ENCODE measurements at places on chromosomes 13 and 19. TPM values are rescaled to one million over a fixed set of nuclear protein-coding genes. Genes with fewer than 3 reads are reported as not detected.

B9D2 gene
- 2.0 TPM for total RNA-seq

ODAD3 gene
- total RNA-seq, result 0.20 TPM

C1QTNF9 gene
- 0.18 TPM for total RNA-seq

TRAPPC5 gene
- 26.7 TPM for total RNA-seq

RASL11A gene
- total RNA-seq, result 1.5 TPM

GRCh38 chr19:49194408-49194807 lies 36.8 kb downstream of the TRPM4 start:
- H3K36me3 ChIP-seq, result no peaks in the 10 kb centered on the region
- no peak for DNase-seq
- no peak overlapping the region for H3K4me3 ChIP-seq
- no peaks in the 10 kb centered on the region for H3K4me1 ChIP-seq
- no peaks in the 10 kb centered on the region for H3K27me3 ChIP-seq

- H3K36me3 ChIP-seq, result no peaks in the 10 kb centered on the region
- H3K4me1 ChIP-seq, result no peaks in the 10 kb centered on the region
- DNase-seq, result no peak
Observed at GRCh38 chr19:2255112-2255845, 938 bp downstream of the JSRP1 start.

DNA sequence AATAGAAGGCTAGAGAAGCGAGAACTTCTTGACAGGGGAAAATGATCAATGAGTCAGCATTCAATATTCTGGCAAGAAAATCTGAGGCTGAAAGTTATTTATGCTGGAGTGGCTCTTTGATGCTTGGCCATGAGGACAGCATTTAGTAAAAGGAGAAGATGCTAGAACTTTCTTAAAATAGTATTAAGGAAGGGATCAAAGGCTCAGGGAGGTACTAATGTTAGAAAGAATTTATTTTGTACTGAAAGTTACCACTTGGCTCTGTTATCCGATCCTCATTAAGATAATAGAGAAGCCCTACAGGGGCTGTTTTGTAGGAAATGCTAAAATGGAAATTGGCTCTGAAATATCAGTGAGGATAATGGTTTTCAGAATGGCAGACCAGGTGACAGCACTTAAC lies 1774.6 kb upstream of the PCDH20 start:
- no peak for DNase-seq
- H3K27me3 ChIP-seq, result no peaks in the 10 kb centered on the region
- no peaks in the 10 kb centered on the region for H3K4me1 ChIP-seq

DNA sequence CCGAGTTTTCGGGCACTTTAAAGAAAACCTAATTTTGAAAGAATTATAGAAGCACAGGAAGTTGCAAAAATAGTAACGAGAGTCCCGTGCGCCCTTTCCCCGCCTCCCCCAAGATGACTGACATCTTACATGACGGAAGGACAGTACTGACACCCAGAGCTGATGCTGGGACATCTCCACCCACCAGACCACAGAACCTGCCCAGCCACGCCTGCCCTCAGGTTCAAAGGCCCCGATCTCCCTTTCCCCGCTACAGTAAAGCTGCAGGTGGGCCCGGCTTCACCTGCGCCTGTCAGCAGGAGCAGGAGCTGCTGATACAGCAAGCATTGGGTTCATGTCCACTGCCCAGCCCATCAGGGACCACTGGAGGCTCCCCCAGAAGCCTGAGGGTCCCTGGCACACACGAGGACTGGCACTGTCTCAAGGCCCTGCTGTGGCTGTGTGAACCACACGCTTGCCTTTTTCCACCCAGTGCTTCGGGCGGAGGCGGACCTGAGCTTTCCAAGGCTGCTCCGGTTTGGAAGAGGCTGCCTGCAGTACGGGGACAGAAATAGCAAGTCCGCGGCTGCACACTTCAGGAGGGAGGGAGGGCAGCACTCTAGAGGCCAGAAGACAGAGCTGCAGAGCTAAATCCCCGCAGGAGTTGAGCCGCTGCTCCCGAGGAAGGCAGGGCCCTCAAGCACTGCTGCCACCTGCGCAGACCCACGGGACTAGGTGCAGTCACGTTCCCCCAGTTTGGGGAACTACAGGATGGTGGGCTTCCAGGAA lies 8.7 kb downstream of the MAP2K2 start:
- DNase-seq, result no peak
- H3K27me3 ChIP-seq, result no peaks in the 10 kb centered on the region
- H3K36me3 ChIP-seq, result peaks cover 6% of the 10 kb centered on the region
- H3K4me1 ChIP-seq, result no peaks in the 10 kb centered on the region
- no peak overlapping the region for H3K4me3 ChIP-seq

DNA sequence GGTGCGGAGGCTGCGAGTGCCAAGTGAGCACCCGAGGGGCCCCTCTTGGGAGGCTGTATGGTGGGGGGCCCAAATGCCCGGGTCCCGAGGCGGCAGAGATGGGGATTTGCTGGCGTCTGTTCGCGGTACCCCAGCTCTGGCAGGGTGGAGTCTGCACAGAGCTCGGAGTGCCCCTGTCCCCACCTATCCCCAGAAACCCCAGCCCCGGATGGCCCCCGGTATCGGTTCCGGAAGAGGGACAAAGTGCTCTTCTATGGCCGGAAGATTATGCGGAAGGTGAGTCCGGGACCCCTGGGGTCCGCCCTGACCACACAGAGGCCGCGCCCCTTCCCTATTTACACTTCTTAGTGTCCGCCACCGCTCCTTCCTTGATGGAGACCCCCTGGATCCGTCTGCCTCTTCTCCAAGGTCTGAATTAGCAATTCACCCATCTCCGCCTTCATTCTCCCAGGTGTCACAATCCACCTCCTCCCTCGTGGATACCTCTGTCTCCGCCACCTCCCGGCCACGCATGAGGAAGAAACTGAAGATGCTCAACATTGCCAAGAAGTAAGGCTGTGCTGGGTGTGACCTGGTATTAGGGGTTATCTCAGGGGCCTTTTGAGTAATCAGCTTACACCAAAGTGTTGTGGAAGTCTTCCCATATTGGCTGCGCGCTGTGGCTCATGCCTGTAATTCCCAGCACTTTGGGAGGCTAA lies 630 bp downstream of the PNPLA6 start:
- H3K36me3 ChIP-seq, result peaks cover 12% of the 10 kb centered on the region
- no peaks in the 10 kb centered on the region for H3K4me1 ChIP-seq
- no peaks in the 10 kb centered on the region for H3K27me3 ChIP-seq
- peak; percentile 52 for DNase-seq

DNA sequence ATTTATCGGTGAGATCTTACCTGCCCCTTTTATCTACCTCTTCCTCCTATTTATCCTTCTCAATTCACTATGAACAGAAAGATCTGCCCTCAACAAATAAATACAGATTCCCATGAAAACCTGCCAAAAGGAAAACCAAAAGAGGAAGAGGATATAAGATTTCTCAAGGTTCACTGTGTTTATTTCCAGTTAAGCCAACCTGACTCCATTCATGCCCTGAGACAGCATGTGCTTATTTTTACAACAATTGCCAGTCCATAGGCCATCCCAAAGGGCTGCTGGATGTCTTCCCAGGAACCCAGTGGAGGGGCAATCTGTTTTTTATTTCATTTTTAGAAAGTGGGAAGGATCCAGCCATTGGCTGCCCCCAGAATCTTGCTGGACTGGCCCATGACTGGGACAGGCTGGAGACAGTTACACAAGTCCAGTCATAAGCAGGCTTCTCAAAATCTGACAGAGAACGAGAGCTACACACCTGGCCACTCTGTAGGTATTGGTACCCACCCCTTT lies 209.1 kb downstream of the IRS2 start:
- H3K27me3 ChIP-seq, result no peaks in the 10 kb centered on the region
- H3K36me3 ChIP-seq, result no peaks in the 10 kb centered on the region
- H3K4me3 ChIP-seq, result no peak overlapping the region
- H3K4me1 ChIP-seq, result no peaks in the 10 kb centered on the region
- no peak overlapping the region for H3K27ac ChIP-seq

DNA sequence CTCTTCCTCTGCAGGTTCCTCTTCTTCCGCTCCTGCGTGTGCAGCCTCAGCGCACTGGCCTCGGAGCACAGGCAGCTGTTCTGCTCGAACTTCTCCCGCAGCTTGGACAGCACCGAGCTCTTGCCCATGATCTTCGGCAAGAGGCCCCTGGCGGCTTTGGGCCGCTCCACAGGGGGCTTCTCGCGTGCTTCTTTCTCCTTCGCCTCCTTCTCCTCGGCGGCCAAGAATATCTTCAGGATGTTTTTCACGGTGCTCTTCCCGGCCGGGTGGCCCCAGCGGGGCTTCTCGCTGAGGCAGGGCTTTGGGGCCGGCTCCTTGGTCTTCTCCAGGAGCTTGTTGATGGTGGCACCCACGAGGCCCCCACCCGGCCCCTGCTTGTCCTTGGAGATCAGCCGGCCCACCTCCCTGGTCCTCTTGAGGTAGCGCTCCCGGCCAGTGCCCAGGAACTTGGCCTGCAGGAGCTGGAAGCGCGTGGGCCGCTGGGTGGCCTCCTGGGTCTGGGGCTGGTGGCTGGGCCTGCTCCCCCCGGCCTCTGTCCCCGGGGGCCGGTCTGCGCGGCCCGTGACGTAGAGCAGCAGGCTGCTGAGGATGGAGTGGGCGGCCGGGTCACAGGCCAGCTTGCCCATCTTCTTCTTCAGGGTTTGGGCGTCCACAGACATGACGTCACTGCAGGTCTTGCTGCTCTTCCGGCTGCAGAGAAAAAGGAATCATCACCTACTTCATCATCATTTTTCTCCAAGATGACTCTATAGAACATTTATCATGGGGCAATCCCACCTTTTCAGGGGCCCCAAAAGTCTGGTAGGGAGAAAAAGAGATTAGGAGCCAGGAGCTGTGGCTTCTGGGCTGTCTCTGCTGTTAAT lies 43.8 kb upstream of the GRTP1 start:
- H3K36me3 ChIP-seq, result no peaks in the 10 kb centered on the region
- H3K27me3 ChIP-seq, result no peaks in the 10 kb centered on the region
- peak; percentile 71 for DNase-seq
- no peak overlapping the region for H3K4me3 ChIP-seq

DNA sequence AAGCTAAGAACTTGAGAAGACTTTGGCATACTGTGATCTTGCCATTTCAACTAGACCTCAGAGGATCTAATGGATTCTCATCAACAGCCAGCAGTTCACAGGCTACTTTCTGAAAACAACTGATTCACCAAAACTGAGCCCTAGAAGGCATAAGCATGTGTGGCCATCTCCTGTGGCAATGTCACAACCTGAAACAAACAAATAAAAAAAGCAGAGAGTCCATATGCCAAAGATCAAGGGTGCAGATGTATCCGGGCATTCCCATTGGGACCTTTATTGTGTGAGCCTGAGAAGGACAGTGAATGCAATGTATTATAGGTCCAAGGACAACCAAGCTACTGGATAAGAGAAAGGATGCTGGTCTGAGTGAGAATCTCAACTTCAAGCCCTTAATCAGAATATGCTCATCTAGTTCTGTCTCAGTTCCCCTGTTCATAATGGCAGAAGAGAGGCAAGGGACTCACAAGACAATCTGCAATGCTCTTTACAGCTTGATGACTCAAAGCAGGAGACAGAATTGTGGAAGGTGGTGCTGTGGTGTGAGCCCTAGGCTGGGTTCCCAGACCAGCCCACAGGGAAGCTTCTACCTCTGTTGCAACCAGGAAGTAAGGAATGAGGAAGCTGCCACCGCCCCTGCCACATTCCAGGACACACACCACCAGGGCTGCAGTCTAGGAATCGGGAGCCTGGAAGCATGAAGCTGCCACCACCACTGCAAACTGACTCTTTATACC lies 133.7 kb downstream of the RAP2A start:
- H3K27ac ChIP-seq, result no peak overlapping the region
- H3K36me3 ChIP-seq, result no peaks in the 10 kb centered on the region
- no peaks in the 10 kb centered on the region for H3K4me1 ChIP-seq
- peak; percentile 52 for DNase-seq
- H3K4me3 ChIP-seq, result no peak overlapping the region

GRCh38 chr13:106610486-106610885 lies 42.5 kb upstream of the ARGLU1 start:
- H3K36me3 ChIP-seq, result no peaks in the 10 kb centered on the region

GRCh38 chr13:24348797-24349515 lies 39.6 kb downstream of the C1QTNF9 start:
- no peak overlapping the region for H3K4me3 ChIP-seq
- peak overlapping the region; percentile 74 for H3K27ac ChIP-seq
- H3K36me3 ChIP-seq, result no peaks in the 10 kb centered on the region
- peak; percentile 90 for DNase-seq

GRCh38 chr19:35320065-35320713 lies 8.8 kb upstream of the CD22 start:
- H3K4me1 ChIP-seq, result no peaks in the 10 kb centered on the region
- no peaks in the 10 kb centered on the region for H3K36me3 ChIP-seq
- H3K4me3 ChIP-seq, result no peak overlapping the region
- no peak overlapping the region for H3K27ac ChIP-seq
- no peak for DNase-seq

GRCh38 chr13:112757759-112758086 lies 67.9 kb downstream of the ATP11A start:
- H3K27me3 ChIP-seq, result no peaks in the 10 kb centered on the region
- H3K27ac ChIP-seq, result peak overlapping the region; percentile 53
- no peak overlapping the region for H3K4me3 ChIP-seq
- H3K4me1 ChIP-seq, result no peaks in the 10 kb centered on the region

- peaks cover 3% of the 10 kb centered on the region for H3K4me1 ChIP-seq
- no peak overlapping the region for H3K27ac ChIP-seq
- H3K36me3 ChIP-seq, result no peaks in the 10 kb centered on the region
- DNase-seq, result no peak
- no peak overlapping the region for H3K4me3 ChIP-seq
Observed at GRCh38 chr19:47435196-47435595, 15.9 kb upstream of the MEIS3 start.
